ENCODE measurements at places on chromosomes 16 and 17.

- peak; percentile 44 for DNase-seq
These were observed 860 bp downstream of the TIGD7 start for GRCh38 chr16:3304370-3304769.

- DNase-seq, result peak; percentile 86
These were observed 2.4 kb downstream of the AOC2 start for GRCh38 chr17:42846594-42847280.

DNA sequence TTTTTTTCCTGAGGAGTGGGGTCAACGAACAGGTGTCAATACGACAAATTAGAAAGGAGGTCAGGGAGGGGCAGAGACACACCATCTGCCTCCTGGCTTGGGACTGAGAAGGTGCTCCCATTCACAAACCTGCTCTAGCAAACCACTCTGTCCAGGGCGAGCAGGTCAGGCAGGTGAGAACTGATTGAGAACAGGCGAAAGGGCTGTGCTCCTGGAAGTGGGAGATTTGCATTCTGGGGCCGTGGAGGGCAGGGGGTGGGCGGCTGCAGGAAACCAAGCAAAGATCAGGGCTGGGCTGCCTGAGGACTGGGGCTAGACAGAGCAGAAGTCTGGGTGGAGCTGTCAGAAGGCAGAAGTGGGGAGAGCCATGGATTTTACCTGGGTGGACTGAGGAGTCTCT lies 98.9 kb upstream of the NLRP1 start:
- DNase-seq, result no peak

- no peak for DNase-seq
These were observed 4.2 kb downstream of the PSKH1 start for GRCh38 chr16:67897231-67897630.

GRCh38 chr17:29113334-29113733 lies 66.9 kb downstream of the MYO18A start:
- no peak for DNase-seq

DNA sequence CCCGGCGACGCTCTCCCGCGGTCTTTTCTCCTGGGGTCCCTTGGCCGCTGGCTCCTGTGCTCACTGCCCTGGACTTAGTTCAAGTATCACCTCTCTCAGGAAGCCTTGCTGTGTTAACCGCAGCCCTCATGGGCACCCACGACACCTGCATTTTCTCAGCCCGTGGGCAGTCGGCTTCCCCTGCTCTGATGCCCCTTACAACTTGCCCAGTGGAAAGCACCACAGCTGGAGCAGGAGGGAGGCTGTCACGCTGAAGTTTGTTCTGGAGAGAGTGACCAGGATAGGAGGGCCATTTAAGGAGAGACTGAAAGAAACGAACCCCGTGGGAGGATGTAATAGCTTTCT lies 395 bp downstream of the STXBP4 start:
- DNase-seq, result peak; percentile 44

DNA sequence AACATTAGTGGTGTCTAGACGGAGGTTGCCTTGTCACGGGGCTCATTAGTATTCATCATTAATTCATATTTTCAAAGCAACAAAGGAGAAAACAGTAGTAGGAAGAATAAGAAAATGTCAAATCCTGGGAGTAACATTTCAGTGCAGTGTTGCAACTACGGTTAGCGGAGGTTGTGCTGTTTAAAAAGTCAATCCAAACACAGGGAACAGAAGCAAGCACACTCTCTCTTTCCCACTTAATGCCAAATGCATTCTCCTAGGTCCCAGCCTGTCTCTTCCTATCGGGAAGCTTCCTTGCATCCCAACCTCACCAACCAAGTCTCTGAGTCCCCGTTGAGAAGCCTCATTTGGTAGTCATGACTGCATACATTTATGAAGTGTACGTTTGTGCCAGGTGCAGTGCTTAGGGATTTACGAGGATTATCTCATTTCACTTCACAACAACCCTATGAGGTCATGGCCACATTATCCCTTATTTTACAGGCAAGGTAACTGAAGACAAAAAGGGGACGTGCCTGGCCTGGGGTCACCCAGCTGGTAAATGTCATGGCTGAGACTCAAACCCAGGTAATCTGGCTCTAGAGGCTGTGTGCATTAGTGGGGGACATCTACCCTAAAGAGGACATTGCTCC lies 283.6 kb upstream of the SALL1 start:
- no peak for DNase-seq

- no peak for DNase-seq
These were observed 16.7 kb upstream of the CD300A start for GRCh38 chr17:74449773-74450172.
